ENCODE measurements at places on chromosomes 2 and 18. TPM values are rescaled to one million over a fixed set of nuclear protein-coding genes. Genes with fewer than 3 reads are reported as not detected.

The CIB4 gene
- not detected for total RNA-seq

The CREB1 gene
- total RNA-seq: 38.3 TPM

DNA sequence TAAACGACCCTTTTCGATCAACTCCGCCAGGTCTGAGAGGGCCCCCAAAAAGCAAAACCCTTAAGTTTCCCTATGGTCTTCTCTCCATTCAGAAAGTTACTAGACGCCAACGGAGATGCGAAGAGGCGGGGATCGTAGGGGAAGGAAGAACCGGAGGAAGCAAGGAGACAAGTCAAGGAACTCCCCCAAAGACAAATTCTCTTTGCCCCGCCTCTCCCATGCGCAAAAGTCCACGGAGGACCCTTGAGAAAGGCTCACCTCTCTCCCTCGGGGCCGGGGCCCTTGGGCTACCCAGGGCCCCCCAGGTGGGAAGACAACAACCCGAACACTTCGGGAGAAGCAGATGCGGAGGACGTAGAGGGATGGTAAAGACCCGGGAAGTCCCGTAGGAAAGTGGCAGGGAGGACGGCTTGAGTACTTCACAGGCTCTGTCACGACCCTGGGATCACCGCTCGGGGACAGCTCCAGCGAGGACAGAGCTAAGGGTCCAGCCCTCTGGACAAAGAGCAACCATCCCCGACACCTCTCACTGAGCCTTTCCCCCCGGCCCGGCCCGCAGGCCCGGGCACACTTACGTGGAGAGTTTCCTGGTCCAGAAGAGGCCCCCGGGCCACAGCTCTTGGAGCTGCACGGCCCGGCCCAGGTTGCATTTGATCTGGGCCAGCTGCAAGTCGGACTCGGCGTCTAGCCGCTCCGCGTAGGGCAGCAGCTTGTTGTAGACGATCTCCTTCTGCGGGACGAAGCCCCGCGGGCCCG lies 647 bp downstream of the PSME4 start:
- peak; percentile 54 for DNase-seq

- no peak for DNase-seq
These were observed 59.1 kb downstream of the CMPK2 start for GRCh38 chr2:6806604-6807003.

GRCh38 chr2:119513832-119514231 lies 10.5 kb downstream of the SCTR start:
- DNase-seq: no peak

The IRS1 gene
- total RNA-seq: under 0.01 TPM

GRCh38 chr2:235860871-235861270 lies 307.3 kb downstream of the GBX2 start:
- peak; percentile 40 for DNase-seq

DNA sequence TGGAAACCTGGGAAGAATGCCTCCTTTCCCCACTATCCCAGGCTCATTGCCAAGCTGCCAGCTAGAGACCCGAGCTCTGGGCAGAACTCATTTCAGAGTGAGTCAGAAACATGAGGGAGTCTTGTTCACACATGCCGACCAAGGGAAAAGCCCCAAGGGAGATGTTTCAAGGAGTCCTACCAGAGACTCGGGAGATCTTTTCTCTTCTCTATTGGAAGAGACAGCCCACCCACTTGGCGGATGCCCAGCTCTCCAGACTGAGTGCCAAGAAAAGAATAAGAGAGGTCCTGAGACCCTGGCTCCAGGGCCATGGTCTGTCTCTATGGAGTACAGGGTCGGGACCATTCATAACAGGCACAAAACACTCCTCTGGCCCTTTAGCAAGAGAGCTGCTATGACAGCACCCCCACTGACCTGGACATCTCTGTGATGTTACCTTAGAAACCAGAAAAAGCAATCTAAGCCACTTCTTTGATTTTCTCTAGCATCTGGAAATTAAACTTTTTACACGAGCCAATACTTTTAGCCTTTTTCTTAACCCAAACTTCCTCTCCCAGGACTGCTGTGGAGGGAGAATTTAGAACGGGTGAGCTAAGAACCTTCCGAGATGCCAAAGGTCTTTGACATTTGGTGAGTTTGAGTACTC lies 18.5 kb upstream of the IGFBP5 start:
- peak; percentile 43 for DNase-seq

DNA sequence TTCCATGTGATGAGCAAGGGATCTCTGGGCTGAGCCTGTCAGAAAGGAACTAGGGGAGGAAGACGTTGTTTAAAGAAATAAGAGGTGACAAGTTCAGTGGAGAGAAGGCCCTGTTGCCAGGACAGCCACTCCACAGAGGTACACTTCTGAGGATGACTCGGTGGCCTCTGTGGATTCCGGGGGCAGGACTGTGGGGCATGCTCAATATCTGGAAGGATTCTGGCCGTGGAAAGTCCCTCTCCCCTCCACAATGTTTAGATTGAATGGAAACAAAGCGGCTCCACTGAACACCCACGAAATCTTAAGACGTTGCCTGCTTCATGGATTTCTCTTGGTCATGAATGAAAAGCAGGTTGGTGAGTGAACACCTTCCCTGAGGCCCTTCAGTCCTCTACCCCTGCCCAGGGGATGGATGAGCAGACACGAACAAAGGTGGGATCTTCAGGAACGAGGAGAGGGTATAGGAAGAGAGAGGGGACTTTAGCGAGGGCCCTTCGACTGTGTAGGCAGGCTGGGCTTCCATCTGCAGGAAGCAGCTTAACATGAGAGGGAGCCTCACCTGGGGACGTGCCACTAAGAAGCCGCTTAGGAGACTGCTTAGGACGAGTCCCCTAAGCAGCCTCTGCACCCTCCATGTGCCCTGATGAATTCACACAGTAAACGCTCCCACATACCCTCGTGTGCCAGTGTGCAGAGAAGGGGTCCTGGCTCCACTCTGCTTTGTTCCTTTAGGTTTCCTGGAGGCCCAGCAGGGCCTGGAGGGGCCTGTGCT lies 1.9 kb downstream of the NTSR2 start:
- DNase-seq: no peak

GRCh38 chr18:35376393-35376741 lies 770 bp downstream of the ZNF396 start:
- DNase-seq: peak; percentile 3

The PROKR1 gene
- total RNA-seq: not detected

The RNF144A gene
- 11.3 TPM for total RNA-seq

DNA sequence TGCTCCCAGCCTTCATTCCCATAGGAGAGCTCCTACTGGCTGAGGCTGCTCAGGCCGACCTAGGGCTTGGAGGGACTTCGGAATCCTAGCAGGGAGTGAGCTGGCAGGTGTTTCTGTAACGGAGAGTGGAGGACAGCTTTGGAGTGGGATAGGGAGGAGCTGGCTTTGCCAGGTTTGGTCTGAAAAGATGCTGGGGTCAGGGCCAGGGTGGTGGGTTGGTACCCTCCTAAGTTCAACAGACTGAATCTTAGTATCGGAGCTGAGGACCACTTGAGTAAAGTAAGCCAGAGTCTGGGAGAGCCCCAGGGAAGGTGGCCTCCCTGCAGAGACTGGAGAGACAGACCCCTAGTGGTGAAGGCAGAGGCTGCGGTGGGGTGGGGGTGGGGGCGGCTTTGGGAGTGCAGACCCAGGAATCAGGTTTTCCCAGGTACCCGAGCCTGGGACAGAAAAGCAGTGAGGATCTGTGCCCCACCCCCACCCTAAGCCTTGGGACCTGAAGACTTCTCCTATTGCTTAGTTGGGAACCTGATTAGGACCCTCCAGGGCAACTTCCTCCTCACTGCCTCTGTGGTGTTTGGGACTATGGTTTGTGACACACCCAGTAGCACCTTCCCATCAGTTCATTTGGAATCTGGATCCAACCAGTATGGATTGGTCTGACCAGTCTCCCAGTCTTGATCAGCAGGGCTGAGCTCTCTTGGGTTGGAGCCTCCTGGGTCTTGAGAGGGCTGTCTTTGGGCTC lies 3.0 kb downstream of the CNNM4 start:
- no peak for DNase-seq

DNA sequence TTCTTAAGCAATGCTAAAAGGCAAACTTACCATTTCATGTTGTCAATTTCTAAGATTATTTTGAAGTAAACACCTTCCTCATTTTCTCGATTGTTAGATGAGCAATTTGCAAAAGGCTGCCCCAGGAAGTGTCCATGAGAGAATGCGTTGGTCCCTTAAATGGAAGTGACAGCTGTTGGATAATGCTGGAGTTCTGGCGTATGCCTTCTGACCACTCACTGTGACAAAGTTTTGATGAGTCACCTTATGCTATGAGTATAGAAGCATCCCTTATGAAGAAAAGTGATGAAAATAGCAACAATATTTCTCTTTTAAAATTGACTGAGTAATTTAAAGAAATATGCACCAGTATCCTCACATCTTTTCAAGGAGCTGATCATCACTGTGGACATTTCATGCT lies 1497.5 kb downstream of the DPP10 start:
- no peak for DNase-seq

DNA sequence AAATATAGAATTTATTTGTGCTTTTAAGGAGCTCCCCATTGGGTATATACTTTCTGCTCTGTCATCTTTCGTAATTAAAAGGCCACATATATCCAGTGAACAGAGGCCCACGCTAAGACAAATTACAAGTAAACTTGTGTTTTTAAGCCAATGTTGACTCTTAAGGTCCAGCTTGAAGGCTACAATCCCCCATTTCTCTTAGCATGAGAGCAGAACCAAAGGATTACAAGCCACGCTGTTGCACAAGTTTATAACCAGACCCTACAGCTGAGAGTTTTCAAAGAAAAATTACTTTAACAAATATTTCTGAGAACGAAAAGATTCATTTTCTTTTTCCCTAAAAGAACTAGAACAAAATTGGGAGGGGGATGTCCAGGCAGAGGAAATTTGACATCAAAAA lies 471.0 kb downstream of the TXNL1 start:
- DNase-seq: no peak

DNA sequence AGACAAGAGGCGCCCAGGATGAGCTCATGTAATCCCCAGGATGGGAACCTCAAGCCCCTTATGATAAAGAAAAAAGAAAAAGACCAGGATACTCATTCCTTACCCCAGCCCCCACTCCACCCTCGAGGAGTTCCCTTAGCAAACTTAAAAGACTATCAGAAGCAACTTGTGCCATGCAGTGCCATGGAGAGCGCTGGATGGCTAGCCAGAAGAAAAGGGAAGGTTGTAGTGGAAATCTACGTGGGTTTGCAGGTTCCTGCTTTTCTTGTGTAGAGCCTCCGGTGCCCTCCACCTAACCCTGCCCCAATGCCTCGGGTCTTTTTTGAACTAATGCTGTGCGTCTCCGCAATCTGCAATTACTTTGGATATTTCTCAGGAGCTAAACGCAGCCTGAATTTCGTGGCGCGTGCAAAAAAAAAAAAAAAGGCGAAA lies 16.2 kb upstream of the BCL11A start:
- DNase-seq: no peak

The RTP5 gene
- not detected for total RNA-seq

GRCh38 chr18:29879763-29880162 lies 1162.8 kb downstream of the DSC3 start:
- DNase-seq: no peak

DNA sequence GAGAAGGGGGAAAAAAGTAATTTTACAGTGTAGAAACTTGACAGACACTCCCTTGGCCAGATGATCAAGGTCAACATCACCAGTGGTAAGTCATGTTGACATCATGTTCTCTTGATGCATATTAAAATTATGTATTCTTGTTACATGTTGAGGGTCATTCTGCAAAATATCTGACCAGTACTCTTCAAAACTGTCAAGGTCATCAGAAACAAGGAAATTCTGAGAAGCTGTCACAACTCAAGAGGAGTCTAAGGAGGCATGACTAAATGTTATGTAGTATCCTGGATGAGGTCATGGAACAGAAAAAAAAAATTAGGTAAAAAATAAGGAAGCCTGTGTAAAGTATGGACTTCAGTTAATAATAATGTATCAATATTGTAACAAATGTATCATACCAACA lies 6.3 kb downstream of the SGPP2 start:
- DNase-seq: no peak

The SLC14A1 gene
- not detected for total RNA-seq

DNA sequence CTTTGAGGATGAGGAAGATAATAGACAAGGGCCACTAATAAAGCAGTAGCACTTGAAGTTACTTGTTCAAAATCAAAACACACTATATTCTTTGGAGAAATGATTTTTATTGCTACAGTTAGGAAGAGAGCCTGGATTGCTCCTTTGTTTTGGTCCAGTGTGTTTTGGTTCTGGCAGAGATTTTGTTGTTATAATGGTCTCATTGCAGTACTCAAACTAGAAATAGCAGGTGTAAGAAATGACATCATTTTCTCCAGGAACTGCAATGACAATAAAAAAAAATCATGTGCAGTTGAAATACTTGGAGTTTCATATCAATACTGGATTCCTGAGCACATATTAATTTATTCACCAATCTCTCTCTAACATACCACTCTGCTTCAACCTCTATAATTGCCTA lies 490.3 kb downstream of the CCDC85A start:
- DNase-seq: no peak

The ST8SIA3 gene
- total RNA-seq: not detected
